Urinary bladder (tissue), 4 donors: ENCODE measurements at places on chromosomes 7 and 10. TPM values are rescaled to one million over a fixed set of nuclear protein-coding genes. Genes with fewer than 3 reads are reported as not detected.

Gene WASHC2C
- total RNA-seq: 41.7 TPM

Gene RAPGEF5
- 99.1 TPM for total RNA-seq

Gene SH2D4B
- total RNA-seq: 0.16 TPM

Gene ZNF37A
- 40.1 TPM for total RNA-seq

Gene LDB3
- total RNA-seq: 7.1 TPM

Gene GATA3
- total RNA-seq: 10.6 TPM

Gene POLR3A
- 14.5 TPM for total RNA-seq

Gene SRPK2
- total RNA-seq: 116 TPM

Gene PRLHR
- 0.48 TPM for total RNA-seq

Gene AKR1D1
- total RNA-seq: not detected

Gene C10orf90
- 0.85 TPM for total RNA-seq

Gene MUC3A
- total RNA-seq: not detected

Gene NRG3
- 1.5 TPM for total RNA-seq

Gene DYDC1
- total RNA-seq: not detected

Gene ARF5
- total RNA-seq: 66.0 TPM

Gene CC2D2B
- total RNA-seq: 13.1 TPM

Gene FLNC
- total RNA-seq: 136 TPM
